ENCODE measurements at places on chromosomes 16 and 17.

- DNase-seq = peak; percentile 90
These were observed 141.0 kb upstream of the KCNJ18 start for GRCh38 chr17:21551081-21551881.

- DNase-seq = no peak
These were observed 1051.4 kb upstream of the EEF2KMT start for GRCh38 chr16:6149031-6149430.

GRCh38 chr16:48511071-48511540 lies 98.9 kb downstream of the N4BP1 start:
- DNase-seq = no peak

- no peak for DNase-seq
These were observed 17.5 kb downstream of the HDAC5 start for GRCh38 chr17:44105941-44106340.
